ENCODE measurements at places on chromosomes 1 and 21.
A peak's percentile ranks its signal among the peaks of the same experiment; 100 is the strongest.

- DNase-seq = no peak
Observed at GRCh38 chr1:17181781-17182464, 23.0 kb upstream of the PADI1 start.

- DNase-seq = no peak
Observed at GRCh38 chr1:43383449-43383848, 6.2 kb downstream of the MED8 start.

DNA sequence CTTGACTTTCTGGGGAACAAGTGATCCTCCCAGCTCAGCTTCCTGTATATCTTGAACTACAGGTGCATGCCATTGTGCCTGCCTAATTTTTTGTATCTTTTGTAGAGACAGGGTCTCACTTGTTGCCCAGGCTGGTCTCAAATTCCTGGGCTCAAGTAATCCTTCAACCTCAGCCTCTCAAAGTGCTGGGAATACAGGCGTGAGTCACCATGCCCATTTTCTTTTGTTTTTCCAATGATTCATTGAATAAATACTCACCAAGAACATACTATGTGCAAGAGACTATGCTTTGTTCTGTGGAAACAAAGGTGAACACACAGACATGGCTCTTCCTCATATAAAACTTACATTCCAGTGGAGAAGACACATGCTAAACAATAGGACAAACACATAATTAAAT lies 407.8 kb upstream of the DAB1 start:
- DNase-seq = no peak

- DNase-seq = no peak
Observed at GRCh38 chr1:39722495-39722894, 16.2 kb upstream of the PPIE start.

DNA sequence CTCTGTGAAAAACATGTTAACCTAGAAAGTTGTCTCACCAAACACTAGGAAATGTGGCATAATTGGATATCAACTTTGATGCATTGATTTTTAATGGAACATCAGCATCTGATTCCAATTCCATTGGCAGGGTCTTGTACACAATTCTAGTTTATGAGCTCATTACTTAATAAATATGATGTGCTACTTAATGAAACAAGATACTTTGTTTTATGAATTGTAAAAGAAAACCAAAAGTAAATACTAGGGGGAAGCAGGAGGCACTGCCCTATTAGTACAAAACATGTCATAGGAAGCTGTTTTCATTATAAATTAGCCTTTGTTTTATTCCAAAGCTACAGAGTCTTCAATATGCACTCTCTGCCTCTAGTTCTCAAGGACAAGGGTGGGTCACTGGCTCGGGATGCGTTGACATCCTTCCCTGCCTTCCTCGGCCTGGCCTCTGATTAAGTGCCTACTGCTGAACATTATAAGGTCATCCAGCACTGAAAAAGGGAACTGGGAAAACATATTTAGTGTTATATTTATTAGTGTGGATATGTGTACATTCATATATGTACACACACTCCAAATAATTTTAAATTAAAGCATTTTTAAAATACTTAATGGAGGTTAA lies 185.2 kb downstream of the USH2A start:
- no peak for DNase-seq

DNA sequence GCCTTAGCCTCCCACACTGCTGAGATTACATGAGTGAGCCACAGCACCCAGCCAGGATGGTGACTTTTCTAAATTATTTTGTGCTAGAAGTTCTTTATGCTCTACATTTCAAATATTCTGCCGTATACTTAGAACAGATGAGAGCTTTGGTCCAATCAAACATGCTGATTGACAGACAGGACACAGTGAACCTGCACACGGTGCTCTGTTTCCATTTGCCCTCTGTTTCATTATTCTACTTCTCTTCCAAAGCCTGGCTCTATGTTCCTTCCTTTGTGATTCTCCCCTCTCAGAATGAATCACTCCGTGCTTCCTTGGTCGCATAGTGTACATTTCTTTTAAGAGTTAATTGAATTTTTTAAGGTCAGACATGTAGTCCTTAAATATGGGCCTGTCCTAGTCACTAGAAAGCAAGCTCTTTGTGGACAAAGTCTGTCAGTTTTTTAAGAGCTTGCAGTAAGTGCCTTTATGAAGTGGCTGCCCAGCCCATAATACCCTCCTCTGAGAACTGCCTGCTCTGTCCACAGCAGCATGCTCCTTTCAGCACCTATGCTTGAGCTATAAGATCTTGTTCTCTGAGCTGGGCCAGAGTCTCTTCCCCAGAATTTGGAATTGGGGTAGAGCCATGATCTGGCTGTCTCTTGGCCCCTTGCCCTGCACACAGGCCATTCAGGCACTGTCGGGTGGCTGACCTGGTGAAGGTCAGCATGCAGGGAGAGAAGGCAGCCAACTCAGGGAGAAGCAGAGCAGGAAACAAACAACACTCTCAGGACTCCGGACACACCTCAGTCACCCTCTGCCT lies 66.8 kb upstream of the SLC44A3 start:
- no peak for DNase-seq

DNA sequence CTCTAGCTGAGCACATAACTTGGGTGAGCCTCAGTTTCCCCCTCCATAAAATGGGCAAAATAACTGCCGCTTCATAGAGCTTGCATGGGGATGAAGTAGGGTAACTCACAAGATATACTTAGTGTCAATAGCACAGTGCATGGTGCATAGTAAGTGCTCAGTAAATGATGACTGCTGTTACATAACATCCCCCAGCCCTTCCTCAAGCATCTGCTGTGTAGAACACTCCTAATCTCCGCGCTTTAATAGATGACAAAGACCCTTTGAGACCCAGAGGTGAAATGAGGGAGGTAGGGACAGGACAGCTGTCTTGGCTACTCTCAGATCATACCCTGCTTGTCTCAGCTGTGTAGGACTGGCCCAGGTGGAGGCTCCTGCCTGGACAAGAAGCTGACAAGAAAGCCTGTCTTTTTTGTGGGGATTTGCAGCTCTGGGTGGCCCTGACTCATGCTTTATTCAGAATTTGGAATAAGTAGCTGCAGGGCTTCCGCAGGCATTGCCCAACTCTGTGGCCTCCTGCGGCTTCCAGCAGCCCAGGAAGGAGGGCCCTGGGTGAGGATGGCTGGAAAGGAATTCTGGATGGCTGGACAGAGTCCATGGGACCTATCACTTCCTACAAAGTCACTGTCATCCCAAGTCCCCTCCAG lies 20.7 kb upstream of the PADI4 start:
- DNase-seq = no peak

- DNase-seq = no peak
Observed at GRCh38 chr1:156359973-156360372, 9.0 kb upstream of the RHBG start.

GRCh38 chr1:74010206-74010605 lies 187.8 kb downstream of the LRRIQ3 start:
- DNase-seq = no peak

DNA sequence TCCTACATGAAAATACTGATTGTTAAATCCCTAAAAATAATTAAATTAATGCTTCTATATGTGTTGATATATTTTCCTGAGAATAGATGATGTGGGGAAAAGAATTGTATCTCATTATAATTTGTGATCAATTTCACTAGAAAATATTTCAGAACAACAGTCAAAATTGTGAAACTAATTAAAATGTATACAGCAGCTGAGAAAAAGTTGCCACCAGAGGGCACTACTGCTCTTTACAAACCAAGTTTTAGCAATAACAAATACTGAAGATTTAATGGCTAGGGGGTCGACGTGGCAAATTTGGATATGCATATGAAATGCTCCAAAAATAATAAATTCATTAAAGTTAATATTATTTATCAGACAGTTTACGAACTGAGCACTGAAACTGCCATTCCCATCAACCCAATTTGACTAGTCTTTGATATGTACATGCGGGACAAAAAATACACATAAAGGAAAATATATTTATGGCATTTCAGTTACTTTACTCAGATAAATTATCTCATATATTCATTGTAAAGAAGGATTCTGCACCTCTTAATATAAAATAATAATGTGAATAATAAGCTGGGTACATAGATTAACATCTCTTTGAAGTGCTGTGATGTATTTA lies 96.3 kb upstream of the TMPRSS15 start:
- DNase-seq = no peak

DNA sequence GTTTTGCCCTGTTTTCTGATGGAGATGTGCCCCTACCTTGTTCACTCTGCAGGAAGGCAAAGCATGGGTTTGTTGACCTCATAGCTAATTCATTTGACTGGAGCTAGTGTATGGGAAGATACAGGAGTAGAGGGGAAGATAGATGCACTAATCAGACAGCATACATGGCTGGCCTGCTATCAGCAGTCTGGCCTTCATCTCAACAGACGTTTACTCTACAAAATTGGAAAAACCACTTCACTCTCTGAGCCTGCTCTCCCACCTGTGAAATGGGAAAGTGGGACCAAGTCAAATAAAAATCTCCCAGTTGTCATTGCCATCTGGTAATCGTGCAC lies 235.2 kb upstream of the RAB4A start:
- no peak for DNase-seq

- DNase-seq = no peak
Observed at GRCh38 chr1:109225711-109226445, 12.2 kb downstream of the SARS1 start.

- no peak for DNase-seq
Observed at GRCh38 chr1:4298361-4299083, 355.9 kb upstream of the AJAP1 start.

DNA sequence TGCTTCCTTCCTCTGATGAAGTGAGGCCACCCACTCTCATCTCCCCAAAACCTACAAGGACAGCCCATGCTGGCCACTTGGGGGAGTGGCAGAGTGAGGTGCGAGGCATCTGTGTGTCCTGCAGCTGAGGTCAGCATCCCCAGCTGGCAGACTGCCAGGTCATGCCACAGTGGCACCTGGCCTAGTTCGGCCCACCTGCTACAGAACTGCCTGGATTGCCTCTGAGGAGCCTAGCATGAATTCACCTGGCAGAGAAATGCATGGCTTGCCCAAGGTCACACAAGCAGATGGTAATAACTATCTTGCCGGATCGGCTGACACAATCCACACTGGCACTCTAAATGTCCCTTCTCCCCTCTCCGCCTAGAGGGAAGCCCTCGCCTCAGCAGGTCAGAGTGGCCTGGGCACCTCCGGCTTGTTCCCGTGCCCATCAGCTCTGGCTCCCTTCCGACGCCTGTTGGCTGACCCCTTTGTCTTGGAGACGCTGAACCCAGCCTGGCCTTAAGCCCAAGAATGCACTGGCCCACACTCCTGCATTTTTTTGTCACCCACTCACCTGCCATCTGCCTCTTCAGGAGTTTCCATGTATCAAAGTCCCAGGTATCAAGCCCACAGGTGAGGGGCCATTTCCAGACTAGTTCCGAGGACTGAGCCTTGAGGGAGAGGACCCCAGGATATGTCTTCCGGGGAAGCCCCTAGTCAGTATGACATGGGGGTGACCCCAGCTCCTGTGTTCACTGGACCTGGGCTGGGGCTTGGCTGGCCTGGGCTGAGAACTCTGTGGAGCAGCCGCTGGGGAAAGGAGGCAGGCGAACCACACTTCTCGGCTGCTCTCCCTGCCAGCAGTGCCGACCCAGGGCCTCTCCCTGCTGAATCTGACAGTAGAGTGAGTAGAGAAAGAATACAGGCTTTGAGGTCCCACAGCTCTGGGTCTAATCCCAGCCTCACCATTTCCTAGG lies 21.7 kb downstream of the ECE1 start:
- DNase-seq = no peak

- DNase-seq = peak; percentile 29
Observed at GRCh38 chr1:3483801-3484444, 29.5 kb downstream of the ARHGEF16 start.

DNA sequence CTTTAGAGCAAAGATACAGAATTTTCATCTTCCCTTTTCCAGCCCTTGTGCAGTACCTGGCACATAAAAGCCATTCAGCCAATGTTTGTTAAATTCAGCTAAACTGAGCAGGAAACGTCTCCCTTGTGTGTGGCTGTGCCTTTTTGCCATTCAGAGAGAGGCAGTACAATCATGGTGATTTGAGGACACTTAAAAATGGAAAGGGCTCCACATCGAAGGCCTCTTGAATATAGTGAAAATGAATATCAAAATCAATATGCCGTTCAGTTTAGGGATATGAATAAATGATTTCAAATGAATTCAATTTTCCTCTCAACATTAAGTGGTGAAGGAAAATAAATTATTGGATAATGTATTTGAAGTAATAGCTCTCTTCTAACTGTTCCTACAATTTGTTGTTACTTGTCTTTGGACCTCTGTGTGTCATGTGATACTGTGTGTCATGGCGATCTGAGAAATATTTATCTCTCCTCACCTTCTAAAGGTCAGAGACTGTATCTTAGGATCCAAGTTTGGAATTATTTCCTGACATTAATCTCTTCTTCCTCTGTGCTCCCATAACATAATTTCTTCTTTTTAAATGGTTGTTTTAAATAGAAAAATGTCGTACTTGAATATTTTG lies 355.6 kb upstream of the ST6GALNAC5 start:
- DNase-seq = no peak

GRCh38 chr1:201357211-201357610 lies 20.3 kb downstream of the TNNT2 start:
- no peak for DNase-seq

DNA sequence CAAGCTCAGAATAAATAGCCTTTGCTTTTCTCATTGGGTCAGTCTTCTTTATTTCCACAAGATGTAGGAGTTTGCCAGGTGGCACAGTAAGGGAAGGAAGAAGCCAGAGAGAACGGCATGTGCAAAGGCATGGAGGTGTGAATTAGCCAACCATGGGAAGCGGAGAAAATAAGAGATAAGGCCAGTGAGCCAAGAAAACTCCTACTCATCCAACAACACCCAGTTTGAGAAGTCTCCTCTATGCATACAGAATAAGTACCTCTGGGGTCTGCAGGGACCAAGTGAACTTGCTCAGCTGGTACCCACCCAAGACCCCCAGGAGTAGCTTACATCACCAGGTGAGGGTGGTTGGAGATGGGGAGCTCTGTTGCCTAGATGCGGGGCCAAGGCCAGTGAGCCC lies 66.7 kb downstream of the TAS1R2 start:
- DNase-seq = no peak

GRCh38 chr1:167276969-167277368 lies 56.3 kb downstream of the POU2F1 start:
- DNase-seq = no peak

DNA sequence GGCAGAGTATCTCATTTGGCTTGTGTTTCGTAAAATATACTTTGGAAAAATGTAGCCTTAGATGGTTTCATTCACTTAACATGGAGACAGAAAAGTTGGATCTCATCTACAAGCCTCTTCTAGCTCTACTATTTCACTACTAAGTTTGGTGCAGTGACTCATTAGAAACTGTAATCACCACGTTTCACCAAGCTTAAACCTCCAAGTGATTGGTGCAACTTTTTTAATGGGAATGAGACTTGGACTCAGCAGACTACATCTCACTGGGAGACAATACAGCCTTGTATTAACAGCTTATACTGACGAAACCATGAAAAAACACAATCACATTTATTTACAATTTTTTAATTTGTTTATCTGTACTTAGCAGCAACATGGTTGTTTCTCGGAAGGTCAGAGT lies 29.9 kb upstream of the NRIP1 start:
- no peak for DNase-seq
